ENCODE measurements at places on chromosomes 5 and 9. TPM values are rescaled to one million over a fixed set of nuclear protein-coding genes. Genes with fewer than 3 reads are reported as not detected.

Gene PCA3
- polyA plus RNA-seq = 0.96 TPM

Gene SLC6A18
- polyA plus RNA-seq = 0.53 TPM

Gene CCDC192
- 1.5 TPM for polyA plus RNA-seq

Gene AGTPBP1
- polyA plus RNA-seq = 37.5 TPM

Gene PCDHGA3
- polyA plus RNA-seq = 2.9 TPM

Gene PCDHB10
- 7.2 TPM for polyA plus RNA-seq

Gene TICAM2
- 2.1 TPM for polyA plus RNA-seq

Gene C8G
- 0.42 TPM for polyA plus RNA-seq

Gene NCS1
- 24.2 TPM for polyA plus RNA-seq

Gene LARP1
- polyA plus RNA-seq = 172 TPM
